ENCODE measurements at places on chromosomes 6 and 20.

- no peak for DNase-seq
Observed at GRCh38 chr6:63066055-63066704, 145.1 kb upstream of the FKBP1C start.

DNA sequence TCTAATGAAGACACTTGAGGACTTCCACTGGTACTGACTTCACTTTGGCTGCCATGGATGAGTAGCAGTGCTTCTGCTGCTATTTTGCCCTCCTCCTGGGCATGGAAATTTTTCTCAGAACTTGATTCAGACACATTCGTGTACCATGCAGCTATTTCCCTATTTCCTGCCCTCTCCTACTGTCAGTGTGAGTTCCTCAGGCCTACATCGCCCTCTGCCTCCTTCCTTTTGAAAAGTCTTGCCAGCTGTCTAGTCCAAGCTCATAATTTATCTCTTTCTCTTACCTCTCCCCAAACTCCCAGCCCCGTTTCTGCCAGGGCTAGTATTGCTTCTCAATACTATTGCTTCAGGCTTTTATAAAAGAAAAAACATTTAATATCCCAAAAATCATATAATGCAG is 470.2 kb downstream of the ADGRB3 start:
- DNase-seq = no peak

- no peak for DNase-seq
Observed at GRCh38 chr20:50136822-50137599, 16.5 kb downstream of the PEDS1 start.

GRCh38 chr6:168667428-168667805 is 226.4 kb downstream of the SMOC2 start:
- no peak for DNase-seq

GRCh38 chr6:12875051-12875450 is 158.5 kb downstream of the PHACTR1 start:
- DNase-seq = no peak
